ENCODE measurements at places on chromosomes 2 and 18.

DNA sequence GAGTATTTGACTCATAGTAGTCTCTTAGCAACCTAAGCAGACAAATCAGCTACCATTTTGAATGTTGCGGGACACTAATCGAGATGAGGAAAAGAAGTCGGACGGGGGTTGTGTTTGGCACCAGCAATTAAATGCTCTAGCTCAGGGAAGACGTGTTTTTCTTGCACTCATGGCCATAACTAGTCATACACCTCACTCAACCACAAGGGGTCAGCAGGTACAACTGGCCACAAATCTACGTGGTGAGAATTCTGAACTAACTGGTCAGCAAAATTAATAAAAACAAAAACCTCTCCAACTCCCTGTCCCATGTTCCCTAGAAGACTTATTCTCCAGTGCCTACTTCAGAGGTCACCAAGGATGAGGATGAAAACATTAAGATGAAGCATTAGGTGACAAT, 1467.8 kb downstream of the DPP10 start:
- no peak for DNase-seq

DNA sequence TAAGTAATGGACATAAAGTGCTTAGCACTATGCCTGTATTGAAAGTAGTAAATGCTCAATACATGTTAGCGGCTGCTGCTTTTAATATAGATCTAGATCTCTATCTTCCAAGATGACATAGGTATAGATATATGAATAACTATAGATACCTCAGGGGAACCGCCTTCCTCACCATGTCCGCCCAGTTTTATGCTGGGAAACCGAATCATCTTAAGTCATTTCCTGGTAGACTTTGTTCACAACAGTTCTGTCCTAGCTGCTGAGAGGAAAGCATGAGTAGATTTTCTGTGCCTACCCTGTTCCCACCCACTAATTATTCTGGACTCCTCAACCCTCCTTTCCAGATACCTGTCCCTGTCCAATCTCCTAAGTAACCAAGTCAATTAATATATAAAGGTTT, 21.6 kb upstream of the ITM2C start:
- DNase-seq: no peak

DNA sequence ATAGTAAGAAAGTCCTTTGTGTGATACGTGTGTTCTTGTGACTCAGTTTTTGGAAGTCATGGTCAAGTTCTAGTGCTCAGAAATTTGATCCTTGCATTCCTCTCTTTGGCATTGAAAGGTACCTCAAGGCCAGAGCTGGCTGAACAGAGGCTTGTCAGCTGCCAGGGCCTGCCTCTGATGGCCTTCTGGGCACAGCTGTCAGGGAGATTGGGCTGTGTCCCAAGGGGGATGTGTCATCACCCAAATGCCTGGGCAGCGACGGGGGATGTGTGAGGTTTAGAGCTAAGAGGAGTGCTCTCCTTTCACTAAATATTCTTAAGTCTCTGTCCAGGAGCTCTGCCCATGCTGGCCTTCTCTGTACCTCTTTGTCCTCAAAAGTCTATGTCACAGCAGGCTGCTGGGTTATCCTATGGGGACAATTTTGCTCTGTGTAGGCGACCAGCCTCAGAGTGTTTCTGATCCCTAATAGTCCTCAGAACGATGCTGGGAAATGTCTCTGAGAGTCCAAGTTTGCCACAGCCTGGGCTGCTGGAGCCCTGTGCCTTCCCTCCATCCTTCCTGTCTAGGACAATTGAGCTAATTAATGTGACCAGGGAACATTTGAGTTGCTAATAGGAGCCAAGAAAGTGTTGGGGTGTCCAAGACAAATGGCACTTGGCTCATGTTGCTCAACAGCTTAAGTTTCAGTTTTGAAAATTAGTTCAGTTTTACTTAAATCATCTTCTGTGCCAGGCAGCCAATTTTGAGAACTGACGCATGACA, 115.4 kb upstream of the ZNF521 start:
- DNase-seq: no peak

GRCh38 chr2:239195318-239195871, 205.4 kb downstream of the HDAC4 start:
- no peak for DNase-seq

DNA sequence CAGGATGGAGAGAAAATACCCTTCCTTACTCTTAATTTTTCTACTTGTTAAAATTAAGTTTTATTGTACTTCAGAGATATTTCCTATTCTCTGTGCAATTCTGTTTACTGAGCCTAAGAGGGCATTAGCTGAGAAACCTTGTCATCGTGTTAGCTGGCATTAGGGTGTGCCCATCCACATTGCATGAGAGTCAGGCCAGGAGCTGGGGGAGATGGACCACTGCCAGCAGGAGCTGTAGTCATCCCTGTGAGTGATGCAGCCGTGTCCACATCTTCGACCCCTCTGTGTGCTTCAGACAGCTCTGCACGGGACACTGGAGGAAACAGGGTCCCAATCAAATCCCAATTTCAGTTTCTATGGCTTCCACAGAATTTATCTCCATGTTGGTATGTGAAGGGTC, 34.2 kb downstream of the ABCA12 start:
- no peak for DNase-seq

DNA sequence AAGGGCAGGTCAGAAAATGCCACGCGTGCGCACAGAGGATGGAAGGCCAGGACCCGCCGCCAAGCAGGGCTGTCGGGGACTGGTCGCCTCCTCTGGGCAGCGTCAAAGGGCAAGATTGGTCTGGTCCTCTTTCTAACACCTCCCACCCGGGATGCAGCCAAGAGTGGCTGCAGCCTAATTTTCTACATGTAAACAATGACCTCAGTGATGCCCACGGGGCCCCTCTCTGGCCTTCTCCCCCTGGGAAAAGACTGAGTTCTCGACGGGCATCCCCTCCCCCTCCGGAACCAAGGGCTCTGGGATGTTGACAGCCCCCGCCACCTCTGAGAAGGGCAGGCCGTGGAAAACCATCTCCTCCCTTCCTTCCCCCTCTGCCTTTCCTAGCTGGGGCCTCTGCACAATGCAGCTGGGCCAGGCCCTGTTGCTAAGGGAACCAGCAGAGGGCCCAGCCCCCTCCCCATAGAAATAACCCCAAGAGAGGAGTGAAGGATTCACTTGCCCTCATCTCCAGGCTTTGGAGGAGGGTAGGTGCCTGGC, 80.0 kb upstream of the ZNF532 start:
- no peak for DNase-seq

Measured in CD4-positive, alpha-beta memory T cell (primary cell).